ENCODE measurements at places on chromosomes 12 and 14.

GRCh38 chr12:40164034-40164433, 58.2 kb upstream of the SLC2A13 start:
- DNase-seq, result no peak

- no peak for DNase-seq
These were observed 61.7 kb downstream of the PPM1H start for GRCh38 chr12:62873116-62873825.

GRCh38 chr12:62677355-62677754, 210.7 kb downstream of the MON2 start:
- DNase-seq, result no peak

- DNase-seq, result no peak
These were observed 276 bp upstream of the BMAL2 start for GRCh38 chr12:27332407-27332713.

DNA sequence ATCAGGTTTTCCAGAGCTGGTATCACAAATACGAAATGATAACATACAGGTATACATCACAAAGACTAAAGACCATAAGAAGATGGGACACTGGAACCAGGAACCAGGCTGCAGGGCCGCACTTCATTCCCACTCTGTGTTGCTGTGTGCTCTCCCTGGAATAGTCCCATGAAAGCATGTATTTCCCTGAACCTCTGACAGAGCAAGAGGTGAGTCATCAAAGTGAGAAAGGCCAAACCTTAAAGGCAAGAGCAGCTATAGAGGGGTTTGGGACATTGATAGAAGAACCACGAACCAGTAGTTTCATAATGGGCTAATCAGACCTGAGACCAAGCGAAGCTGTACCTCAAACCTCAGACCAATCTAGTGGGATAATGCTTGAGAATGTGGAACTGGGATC, 283.0 kb upstream of the PRKD1 start:
- no peak for DNase-seq

GRCh38 chr12:119247720-119248043, 69.0 kb downstream of the HSPB8 start:
- DNase-seq, result no peak

DNA sequence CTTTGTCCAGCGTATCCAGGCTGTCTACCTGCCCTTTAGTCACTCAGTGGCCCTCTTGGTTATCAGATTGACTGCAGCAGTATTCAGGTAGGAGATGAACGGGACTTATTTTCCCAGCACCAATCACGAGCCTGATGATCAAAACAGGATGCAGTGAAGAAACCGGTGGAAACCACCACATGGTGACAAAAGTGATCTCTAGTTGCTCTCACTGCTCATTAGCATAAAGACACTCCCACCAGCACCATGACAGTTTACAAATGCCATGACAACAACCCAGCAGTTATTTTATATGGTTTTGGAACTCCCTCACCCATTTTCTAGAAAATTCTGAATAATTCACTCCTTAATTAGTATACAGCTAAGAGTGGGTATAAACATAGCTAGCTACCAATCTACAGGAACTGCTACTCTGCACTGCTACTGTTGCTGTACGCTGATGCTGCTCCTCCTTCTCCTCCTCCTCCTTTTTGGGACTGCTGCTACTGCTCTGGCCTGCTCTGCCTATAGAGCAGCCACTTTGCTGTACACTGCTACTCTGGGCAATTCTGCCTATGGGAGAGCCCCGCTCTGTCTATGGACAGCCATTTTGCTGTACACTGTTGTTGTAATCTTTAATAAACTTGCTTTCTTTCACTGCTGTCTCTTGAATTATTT, 142.5 kb upstream of the SSTR1 start:
- no peak for DNase-seq

GRCh38 chr12:54954228-54954627, 30.3 kb downstream of the TESPA1 start:
- DNase-seq, result no peak

All from NCI-H1694 (cell line).